ENCODE measurements at places on chromosomes 6 and 20. TPM values are rescaled to one million over a fixed set of nuclear protein-coding genes. Genes with fewer than 3 reads are reported as not detected.

GRCh38 chr6:56804996-56805395, 149.9 kb upstream of the BEND6 start:
- no peak for DNase-seq

ARFGEF3 gene
- 78.5 TPM for total RNA-seq

- DNase-seq = no peak
Observed at GRCh38 chr6:140644017-140644416, 1269.6 kb upstream of the CITED2 start.

DNA sequence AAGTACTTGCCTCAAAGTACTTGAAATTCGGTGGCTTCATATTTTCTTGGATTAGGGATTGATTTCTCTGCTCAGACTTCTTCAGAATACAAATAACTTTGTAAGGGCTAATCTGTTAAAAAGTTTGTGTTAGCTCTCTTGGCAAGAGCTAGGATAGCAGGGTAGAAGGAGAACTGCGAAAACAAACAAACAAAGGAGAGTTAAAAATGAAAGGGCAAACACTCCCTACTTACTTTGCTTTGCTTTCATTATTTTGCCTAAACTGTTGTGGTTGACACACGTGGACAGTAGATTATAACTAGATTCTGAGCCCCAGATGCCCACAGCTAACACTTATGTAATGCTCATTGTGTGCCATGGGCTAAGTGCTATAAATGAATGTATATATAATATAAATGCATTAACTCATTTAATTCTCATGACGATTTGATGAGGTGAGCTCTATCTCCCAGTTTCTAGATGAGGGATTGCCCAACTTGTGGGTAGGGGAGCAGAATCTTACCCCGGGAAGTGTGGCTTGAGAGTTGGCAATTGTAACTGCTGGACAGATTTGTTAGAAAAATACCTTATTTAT, 48.7 kb downstream of the EYA4 start:
- DNase-seq = no peak

DNA sequence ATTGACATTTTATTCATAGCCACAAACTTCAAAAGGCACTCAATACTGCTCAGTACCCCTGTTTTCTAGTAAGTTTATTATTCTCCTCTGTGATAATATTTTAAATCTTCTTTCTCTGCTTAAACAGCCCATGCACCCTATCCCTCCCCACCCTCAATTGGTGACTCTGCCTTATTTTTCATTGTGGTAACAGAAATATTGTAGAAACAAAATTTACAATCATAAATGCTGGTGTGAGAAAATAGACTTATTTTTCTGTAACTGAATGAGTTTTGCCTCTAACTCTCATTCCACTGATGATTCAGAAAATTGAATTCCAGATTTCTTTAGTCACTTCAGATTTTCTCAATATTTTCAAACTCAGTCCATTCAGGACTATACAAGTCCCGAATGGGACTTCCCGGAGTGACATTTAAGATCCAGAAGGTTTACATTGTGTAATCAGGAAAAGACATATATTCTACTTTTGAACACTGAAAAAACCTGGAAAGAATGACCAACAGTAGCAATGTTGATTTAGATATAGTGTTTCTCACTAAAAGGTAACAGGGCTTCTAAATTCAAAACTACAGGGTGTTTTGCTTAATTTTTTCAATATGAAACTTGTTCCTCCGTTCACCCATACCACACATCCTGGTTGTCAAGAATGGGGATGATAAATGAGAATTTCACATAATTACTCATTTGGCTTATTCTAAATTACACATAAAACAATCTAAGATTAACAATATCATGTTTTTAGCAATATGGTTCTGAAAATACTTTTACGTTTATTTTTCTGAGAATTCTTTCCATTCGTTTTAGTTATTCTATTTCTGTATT, 34.8 kb upstream of the UST start:
- DNase-seq = no peak

DNA sequence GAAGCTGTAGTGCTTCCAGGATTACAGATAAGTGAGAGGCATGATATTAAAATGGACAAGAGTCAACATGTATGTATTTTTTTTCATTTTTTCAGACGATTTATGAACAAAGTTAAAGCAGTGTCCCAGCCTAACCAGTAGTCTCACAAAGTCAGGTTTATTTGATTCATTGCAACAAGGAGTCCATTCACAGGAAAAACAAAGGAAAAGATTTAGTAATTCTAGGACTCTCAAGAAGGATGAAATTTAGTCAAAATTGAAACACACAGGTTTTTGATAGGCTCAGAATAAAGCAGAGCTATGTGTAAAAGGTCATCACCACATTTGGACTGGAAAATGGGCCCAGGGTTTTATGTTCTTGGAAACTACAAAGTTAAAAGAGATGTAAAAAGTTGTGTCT, 84.0 kb downstream of the ZNF133 start:
- DNase-seq = no peak

TFAP2D gene
- not detected for total RNA-seq

DNA sequence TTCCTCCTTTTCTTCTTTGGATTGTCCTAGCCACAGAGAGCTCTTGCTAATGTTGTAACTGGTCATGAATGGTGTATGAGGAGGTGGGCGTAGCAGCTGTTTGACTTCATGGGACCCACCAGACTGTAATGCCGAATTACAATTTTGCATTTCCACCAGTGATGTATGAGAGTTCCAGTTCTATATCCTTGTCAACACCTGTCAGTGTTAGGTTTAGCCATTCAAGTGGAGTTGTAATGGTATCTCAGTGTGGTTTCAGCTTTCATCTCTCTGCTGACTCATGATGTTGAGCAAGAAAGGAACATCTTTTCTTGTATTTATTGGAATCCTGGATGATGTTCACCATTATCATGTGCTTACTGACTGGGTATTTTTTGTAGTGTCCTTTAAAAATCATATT, 5.1 kb downstream of the IGF2R start:
- DNase-seq = no peak

SCGN gene
- 2.3 TPM for total RNA-seq

- no peak for DNase-seq
Observed at GRCh38 chr6:15960740-15961634, 167.9 kb upstream of the MYLIP start.

DNA sequence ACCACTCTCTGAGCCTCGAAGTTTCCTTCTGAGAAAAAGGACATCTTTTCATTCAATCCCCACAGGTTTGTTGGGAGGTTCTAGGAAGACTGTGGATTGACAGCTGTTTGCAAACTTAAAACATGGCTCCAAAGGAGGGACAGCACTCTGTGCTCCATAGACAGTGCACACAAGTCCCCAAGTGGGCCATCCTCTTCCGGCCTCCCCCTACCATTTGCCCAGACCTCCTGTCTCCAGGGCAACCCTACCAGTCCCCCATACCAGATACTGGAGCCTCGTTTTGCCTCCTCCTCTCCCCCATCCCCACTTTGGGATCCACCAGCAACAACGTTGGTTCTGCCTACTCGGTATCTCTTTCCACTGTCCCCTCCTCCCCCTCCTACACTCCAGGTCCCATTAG, 8.5 kb upstream of the DLGAP4 start:
- no peak for DNase-seq

PI3 gene
- not detected for total RNA-seq

HRH3 gene
- 9.5 TPM for total RNA-seq

GRCh38 chr6:158327211-158327610, 14.9 kb downstream of the TULP4 start:
- DNase-seq = no peak

GRCh38 chr6:3355358-3356055, 96.8 kb downstream of the PSMG4 start:
- no peak for DNase-seq

RAMACL gene
- 5.8 TPM for total RNA-seq

ENTPD6 gene
- total RNA-seq = 148 TPM

- DNase-seq = no peak
Observed at GRCh38 chr6:106490030-106490429, 129.5 kb downstream of the CRYBG1 start.

DNA sequence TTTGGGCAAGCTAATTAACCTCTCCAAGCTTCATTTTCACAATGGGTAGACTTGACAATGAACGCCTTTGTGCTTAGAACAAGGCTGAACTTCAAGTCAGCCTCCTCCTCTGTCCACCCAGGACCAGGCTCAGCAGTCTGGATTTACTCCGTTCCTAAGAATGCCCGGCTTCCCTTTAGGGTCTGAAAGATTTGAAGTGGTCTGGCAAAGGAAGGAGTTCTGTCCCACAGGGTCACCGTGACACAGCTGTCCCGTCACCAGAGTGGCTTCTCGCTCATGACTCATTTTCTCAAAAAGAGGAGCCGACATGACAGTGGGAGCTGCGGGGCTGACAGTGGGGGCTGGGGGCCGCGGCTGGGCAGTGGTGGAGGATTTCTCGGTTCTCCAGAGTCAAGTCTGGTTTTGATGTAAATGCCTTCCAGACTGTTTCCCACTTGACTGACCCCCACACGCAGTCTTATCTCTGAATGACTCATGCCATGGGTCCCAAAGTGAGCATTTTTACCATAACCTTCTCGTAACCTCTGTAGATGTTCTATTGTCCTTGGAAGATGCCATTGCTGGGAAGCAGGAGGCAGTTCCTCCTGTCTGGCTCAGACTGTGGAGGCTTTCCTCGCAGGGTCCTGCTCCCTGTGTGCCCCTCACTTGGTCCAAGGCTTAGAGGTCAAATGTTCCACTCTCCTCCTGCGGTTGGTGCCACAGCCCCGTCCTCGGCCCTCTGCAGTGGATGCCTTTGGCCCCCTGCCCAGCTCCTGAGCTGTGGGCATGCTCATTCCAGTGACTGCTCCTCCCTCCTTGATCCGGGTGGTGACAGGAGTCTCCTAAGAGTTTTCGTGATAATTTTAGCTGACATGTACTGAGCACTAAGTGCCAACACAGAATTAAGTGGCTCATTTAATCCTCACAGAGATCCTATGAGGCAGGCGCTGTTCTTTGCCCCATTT, 253.1 kb downstream of the FNDC1 start:
- DNase-seq = no peak

DNA sequence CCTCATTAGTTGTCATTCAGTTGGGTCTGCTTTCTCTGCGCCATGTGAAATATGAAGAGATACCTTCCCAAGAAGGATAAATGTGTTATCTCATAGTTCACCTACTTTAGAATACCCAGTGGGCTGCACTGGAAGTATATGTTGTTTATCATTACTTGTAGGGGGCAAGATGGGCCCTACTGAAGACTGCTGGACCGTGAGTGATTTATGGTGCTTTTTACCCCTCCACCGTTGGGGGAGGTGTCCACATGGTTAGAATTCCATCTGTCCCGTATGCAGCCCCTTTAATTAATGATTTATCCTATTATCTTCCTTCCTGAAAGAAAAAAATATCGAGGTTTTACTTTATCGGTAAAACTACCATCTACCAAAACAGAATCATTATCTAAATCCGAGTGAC, 97.0 kb downstream of the TSHZ2 start:
- DNase-seq = no peak

GRCh38 chr6:71544906-71545305, 256.3 kb downstream of the OGFRL1 start:
- no peak for DNase-seq

DNA sequence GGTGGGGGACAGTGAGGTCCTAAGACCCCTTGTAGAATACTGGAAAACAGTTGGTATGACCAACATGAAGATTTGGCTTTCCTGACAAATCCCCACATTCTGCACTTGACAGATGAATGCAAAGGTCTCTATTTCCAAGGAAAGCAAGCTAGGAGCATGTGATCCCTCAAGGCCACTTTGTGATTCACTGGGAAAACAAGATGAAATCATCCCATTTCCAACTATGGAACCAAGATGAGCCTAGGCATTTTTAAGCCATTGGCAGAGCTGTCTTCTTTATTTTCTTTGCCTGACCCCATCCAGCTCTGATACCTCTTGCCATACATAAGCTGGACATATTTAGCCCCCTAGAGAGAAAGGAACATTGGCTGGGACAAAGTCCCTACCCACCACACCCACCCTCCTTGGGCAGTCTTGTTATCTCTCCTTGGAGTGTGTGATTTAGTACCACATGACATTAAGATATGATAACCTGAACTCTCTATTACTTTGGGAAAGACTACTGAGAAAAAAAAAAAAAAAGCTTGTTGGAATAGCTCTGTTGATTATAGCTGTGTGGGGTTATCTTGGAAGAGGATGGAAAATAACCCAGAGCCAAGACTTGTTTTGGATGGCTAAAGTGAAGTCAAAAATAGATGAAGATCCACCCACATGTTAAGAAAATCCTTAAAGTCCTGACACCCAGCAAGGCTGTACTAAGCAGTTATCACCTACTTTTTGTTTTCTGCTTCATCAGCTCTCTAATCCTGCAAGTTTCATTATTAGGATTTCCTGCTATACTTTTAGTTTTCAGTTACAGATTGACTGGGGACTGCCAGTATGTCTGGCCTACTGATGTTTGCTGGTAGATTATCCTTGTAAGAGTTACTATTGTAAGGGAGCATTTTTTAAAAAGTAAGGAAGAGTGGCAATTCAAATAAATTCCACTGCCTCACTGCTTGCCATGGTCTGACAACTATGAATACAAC, 90.1 kb upstream of the PREP start:
- DNase-seq = no peak

DNA sequence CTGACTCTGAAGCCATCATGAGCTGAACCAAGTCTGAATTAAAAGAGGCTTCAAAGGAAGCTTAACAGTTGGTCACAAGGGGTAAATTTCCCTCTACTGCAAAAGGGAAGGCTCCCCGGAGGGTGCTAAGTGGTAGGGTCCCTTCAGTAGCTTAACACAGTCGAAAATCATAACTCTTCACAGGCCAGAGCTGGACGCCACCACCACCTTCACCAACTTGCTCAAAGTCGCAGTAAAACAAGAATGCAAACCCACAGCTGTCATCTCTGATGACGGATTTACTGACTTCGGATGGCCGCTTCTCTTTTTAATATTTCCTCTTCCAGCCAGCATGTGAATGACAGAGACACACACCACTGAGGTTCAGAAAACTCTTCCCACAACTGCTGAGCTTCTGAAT, 144.7 kb upstream of the FBXL4 start:
- no peak for DNase-seq

DNA sequence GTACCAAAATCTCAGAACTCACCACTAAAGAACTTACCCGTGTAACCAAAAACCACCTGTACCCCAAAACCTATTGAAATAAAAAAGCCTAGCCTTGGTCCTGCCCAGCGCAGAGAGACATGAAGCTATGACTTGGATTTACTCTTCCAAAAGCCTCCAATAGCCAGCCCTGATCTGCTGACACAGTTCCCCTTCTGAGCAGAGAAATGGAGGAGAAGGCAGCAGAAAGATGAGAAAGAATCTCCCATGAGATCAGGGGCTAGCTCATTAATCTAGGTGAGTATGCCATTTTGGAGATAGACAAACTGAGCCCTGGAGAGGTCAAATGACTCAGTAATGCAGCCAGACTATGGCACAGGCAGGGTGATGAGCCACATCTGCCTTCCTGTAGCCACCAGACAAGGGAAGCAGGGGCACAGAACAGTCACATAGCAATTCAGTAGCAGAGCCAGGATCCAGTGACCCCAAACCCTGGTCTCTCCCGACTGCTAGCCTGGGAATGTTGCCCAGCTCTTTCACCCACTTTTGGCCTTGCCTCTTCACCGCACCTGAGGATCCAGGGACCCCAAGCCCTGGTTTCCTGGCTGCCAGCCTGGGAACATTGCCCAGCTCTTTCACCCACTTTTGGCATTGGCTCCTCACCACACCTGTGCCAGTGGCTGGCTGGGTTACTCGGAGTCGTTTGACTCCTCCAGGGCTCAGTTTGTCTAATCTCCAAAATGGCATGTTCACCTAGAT, 7.2 kb upstream of the SDCBP2 start:
- no peak for DNase-seq

ERVFRD-1 gene
- total RNA-seq = not detected
